ENCODE measurements at places on chromosomes 1 and 21.

DNA sequence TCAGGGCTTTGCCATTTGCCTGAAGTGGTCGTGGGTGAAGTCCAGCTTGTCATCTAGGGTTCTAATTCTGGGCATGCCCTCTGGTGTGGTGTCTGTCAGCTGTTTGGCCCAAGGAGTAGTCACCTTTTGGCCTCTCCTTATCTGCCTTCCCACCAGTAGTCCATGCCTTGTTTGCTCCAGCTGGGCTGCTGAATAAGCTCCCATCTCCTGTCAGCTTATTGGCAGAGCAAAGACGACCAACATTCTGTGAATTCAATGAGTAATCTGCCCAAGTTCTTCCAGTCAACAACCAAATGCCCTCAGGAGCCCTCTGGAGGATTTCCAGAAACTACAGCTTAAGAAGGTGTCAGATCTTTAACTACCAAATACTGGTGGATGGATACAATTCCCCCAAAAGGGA, 7.0 kb downstream of the BCAN start:
- no peak for DNase-seq

GRCh38 chr1:6512908-6513280, 21.4 kb upstream of the PLEKHG5 start:
- DNase-seq = no peak

GRCh38 chr1:244394826-244395765, 56.6 kb downstream of the ADSS2 start:
- no peak for DNase-seq

DNA sequence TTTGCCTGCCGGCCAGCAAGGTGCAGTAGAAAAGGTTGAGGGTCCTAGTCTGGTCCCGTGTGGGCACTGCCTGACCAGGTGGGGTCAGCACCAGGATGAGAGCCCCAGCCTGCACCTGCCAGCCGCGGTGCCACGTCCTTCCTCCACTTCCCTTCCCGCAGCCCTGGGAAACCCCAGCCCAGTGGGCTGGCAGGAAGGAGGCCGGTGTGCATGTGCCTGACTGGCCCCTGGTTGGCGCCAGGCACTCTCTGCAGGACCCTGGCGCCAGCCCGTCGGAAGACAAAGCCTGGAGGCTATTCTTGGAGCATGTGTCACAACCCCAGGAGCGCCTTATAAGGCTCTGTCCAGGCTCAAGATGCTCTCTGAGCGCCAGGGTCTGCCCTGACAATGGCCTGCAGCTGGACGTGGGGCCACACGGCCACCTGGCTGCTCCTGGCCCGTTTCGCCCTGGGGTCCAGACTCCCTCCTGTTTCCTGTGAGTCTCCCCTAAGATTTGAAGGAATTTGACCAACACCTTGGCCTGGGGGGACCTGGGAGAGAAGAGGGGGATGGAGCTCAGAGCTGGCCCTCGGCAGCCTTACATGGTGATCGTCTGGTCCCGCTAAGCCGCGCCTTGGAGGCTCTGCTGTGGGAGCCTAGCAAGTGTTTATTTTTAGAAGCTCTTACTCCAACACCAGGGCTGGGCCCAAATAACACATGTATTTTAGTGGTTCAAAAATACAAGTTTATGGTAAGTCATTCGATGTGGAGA, 31.9 kb upstream of the POFUT2 start:
- DNase-seq = no peak

- no peak for DNase-seq
Observed at GRCh38 chr1:17673329-17674072, 81.6 kb upstream of the ACTL8 start.

DNA sequence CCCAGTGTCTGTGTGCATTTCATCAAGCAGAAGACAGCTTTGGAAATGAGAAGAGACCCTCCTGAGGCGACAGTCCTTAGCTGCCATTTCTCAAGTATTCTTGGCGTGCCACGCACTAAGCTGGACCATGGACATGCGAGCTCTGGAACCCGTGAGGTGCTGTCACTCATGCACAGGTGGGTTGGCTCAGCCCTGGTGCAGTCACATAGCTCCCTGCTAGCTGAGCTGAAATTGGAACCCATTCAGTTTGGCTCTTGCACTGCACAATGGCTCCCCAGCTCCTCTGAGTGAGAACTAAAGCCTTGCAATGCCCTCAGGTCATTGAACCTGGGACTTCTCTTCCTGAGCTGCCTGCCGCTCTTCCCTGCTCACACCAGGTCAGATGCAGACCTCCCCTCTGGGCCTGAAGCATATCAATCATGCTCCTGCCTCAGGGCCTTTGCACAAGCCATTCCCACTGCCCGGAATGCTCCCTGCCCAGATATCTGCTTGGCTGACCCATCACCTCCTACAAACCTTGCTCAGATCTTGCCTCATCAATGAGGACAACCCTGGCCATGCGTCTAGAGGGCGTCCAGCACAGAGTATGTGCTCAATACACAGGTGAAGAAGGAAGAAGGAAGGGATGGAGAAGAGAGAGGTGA, 6.3 kb upstream of the SRARP start:
- DNase-seq = no peak

- DNase-seq = no peak
Observed at GRCh38 chr1:191876631-191877030, 281.6 kb upstream of the RGS18 start.
